ENCODE measurements at places on chromosomes 11 and 22.

- DNase-seq = no peak
Measured at GRCh38 chr22:23547818-23548500, 32.1 kb downstream of the IGLL1 start.

- DNase-seq = peak; percentile 83
Measured at GRCh38 chr11:113162592-113162962, 151.8 kb upstream of the TTC12 start.

GRCh38 chr22:17121233-17122195 lies at the start of gene TMEM121B:
Gene TMEM121B, minus strand, starts transcription at chr22:17121360. Its CDS starts 233 bp downstream, at chr22:17121127.
- DNase-seq = peak; percentile 74

DNA sequence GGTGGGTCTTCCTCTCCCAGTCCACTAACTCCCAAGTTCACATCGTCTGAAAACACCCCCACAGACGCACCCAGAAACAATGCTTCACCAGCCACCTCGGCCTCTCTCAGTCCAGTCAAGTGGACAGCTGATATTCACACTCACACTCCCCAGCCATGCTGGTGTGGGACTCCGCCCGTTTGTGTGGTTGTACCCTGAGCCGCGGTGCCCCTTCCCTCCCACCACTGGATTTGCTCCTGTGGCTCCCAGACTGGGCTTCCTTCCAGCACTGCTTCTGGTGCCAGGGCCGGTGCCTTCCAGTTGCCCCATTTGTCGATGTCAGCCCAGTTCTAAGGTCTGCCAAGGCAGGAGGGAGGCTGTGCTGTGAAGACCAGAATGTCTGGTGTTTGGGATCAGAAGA lies 37.9 kb upstream of the PLET1 start:
- no peak for DNase-seq

DNA sequence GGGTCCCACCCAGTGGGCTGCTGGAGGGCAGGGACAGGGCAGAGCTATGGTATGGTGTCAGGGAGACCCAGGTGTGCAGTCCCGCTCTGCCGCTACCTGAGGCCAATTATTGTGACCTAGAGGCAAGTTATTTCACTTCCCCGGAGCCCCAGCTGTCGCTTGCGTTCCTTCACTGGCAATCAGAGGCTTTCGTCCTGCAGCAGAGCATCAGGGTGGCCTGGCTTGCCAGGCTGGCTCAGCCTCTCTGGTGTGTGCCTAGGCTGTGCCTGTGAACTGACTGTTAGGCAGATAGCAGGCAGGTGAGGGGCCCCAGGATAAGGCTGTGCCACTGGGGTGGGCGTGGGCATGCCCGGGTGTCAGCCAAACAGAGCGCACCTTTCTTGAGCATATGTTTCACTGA lies 31.4 kb downstream of the GLB1L2 start:
- DNase-seq = no peak

Measured in putamen (tissue), 1 donor.